ENCODE measurements at places on chromosomes 5 and 9. TPM values are rescaled to one million over a fixed set of nuclear protein-coding genes. Genes with fewer than 3 reads are reported as not detected.

DNA sequence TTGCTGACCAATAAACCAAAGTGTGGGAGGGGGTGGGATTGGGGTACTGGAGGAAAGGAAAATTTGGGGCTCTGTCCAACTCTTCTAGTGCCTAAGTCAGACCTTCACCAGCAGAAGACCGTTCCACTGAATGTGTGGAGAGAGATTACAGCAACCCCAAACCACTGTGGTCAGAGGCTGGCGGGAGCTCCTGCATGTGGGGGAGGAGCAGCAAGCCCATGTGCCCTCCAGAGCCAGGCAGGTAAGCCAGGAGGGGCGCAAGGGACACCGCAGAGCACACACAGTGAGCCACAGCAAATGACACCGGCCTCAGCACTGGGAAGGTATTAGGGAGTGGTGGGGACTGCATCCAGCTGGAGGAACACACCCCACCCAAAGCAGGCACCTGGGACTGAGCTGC, 62.9 kb downstream of the SMIM23 start:
- no peak for DNase-seq

DNA sequence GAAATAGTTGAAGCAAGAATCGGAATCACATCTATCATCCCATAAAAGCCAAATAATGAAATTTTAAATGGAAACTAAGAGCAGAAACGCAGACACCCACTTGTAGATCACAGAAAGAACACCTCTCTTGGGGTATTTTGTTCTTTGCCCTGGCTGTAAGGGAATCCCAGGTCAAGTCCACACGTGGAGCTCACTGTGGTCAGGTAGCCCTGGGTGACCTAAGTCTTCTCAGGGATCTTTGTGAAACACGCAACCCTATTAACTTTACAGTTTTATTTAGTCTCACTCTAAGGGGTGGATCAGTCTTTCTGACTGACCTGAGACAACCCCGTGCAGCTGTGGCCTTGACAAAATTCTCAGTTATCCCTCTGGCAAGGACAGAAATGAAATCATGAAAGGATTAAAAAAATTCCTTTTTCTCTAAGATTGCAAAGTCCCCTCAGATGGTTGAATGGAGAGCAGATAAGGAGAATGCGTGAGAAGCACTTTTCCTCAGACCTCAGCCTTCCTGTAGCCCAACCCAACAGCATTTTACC, 111.6 kb downstream of the NREP start:
- no peak for DNase-seq

Gene ELOVL7
- 0.37 TPM for total RNA-seq

- DNase-seq: peak; percentile 44
These were observed 46.3 kb downstream of the PTCD2 start for GRCh38 chr5:72366324-72366976.

Gene NFIL3
- 44.5 TPM for total RNA-seq

Gene GALNT12
- total RNA-seq: 0.89 TPM

DNA sequence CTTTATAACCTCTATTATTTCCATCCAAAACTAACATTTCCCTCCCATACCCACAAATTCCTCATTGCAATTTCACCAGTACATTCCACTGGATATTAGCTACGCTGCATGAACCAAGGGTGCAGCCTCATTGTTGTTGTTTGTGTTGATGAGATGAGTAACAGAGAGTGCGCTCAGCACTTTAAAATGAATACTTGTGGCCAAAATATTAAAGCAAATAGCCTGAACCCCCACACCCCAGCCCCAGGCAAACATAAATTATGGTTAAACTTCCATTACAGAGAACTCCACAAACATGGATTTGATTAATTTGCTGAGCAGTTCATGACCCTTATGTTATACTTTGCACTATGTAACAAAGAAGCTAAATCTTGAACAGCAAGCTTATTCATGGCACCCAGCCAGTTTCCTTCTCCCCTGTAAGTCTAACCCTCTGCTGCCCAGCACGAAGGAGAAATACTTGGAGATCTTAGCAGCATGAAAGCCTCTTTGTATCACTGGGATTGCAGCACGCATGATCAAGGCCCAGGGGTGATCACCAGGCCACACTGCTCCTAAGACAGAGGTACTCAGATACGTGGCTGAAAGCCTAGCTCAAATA, 205.0 kb downstream of the DOCK8 start:
- DNase-seq: no peak

DNA sequence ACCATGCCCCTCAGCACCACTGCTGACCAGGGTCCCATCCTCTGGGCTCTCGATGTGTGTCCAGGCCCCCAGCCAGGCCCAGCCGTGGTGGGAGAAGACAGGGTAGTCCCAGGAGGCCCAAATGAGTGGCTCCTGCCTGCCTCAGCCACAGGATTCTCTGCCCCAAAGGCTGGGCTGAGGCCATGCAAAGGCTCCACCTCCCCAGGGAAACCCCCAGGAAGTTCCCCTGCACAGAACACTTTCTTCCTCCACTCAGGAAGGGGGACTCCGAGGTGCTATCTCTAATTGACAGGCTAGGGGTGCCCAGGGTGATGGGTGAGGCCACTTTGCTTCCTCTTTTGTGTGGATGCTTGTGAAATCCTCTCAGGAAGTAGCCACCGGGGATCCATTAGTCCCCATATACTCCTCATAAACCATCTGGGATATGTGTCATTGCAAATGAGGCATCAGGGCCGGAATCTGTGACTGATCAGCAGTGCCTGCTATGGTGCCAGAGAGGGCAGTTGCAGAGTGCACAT, 23.1 kb upstream of the TDRD7 start:
- DNase-seq: no peak

Gene FAM151B
- total RNA-seq: 3.4 TPM

- DNase-seq: no peak
These were observed 131.4 kb downstream of the MRPL36 start for GRCh38 chr5:1668141-1668721.

DNA sequence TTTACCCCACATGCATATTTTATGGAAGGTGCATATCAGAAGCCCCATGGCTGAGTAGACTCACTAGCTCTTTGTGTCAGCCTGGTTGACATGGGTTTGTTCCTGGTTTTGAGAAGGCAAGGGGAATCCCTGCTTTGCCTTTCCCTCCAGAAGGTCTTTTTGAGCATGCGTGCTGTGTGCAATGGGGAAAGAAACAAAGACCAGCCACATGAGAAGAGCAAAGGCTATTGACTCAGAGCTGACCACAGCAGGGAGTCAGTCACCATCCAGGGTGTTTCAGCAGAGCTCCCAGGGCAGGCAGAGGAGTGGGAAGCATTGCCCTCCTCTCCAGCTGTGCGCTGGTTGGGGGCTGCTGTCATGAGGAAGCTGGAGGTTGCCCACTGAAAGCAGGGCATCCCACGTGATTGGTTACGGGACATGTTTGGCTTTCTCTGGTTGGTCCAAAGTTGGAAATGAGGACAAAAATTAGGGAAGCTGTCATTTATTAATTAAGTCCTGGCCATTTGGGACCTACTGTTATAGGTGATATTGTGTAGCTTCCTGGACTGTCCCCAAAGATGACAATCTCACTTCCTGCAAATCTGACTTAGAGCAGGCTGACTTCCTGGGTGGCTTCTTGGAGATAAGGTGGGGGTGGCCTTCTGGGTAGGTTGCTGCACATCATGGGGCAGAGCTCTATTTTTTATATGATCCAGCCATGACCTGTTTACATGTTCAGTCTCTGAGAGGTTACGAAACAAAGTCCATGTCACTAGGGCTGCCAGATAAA, 48.9 kb upstream of the TDRD7 start:
- no peak for DNase-seq

Gene CERT1
- 26.1 TPM for total RNA-seq

Gene ECM2
- total RNA-seq: 17.6 TPM

DNA sequence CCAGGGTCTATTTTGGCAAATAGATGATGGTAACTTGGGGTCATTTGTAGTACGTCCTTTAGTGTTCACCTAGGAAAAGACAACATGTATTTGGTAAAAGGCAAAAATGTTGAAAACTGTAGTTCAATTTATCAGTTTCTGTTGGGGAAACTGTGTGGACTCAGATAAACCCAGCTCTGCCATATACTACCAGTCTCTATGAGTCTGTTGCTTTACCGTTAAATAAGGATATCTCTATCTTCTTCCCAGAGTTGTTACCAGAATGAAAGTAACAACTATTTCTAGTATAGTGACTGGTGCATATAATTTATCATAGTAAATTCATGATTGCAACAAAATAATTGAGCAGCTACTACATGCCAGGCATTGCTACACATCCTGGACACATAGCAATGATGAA, 3.8 kb upstream of the IQGAP2 start:
- no peak for DNase-seq

DNA sequence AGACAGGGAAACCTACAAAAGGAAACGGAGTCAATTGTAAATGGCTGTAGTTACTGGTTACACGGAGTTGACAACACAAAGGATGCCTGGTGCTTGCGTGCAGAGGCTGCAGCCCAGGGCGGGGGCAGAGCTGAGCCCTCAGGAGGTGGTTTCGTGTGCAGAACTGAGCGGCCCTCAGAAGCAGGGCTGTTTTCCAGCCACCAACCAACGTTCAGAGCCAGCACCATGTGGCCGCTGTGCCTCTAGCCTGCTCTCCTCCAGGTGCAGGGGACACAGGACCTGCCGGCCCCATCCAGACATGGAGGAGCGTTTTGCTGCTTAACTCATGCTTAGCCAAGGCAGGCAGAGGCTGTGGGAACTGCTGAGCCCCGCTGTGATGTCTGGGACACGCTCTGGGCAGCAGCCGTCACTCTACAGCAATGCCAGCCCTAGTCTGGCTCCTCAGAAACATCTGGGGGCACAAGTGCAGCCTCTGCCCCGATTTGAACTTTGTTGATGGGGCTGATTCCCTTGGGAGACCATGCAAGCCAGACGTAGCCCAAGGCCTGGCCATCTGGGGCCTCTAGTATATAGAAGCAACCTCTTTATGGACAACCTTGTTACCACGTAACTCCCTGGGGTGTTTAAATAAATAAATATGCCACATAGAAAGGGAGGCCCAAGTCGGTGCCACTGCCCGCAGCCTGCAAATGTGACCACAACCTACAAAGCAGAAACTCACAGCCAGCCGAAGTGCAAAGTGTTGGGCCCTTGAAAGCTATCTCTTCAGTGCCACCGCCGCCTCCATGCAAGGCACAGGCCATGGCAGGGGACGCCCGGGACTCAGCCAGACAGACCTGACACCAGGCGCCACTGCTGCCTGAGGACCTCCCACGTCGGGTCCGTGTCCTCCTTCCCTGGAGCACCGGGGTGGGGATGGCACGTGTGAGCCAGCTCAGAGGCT, 42.1 kb downstream of the NKD2 start:
- peak; percentile 79 for DNase-seq

DNA sequence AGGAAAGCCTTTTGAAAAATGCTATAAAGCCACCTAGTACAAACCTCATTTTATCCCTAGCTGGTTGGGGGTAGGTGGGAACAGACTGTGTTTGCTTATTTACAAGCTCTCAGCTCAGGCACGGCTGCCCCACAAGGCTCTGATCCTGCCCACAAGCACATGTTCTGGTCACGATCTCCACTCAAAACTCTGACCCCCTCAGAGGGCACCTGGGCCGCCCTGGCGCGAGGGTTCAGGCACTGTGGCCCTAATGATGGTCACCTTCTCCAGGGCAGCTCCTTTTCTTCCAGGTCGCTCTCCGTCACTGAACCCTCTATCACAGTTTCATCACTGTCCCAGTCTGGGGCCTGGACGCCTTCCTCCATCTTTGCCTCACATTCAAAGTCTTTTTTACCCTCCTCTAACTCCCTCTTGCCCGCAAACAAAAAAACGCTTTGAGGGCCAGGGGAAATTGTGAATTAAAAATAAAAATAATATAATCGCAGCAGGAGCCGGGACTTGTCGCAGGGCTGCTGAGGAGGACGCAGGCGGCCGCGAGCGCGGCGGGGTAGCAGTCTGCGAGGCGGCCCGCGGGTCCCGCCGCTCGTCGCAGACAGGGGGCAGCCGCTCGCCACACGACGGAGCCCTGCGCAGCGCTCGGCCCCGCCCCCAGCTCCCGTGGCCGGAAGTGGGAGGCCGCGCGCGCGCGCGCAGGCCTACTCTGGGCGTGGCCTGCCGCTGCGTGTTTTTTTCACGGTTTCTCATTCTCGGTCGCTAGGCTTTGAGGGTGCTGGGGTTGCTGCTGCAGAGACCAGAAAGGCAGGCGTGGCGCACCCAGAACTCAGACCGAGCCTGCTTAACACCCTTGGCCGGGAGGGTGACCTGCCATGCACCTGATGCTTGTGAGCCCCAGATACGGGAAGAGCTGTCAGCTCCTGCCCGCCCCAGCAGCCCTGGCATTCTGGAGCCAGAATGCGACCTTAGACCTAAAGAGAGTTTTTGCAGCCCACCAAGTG, at the start of gene ANKRD31:
Gene ANKRD31 (minus strand): TSS at position 557 of the 995 bp plus-strand sequence. CDS start 192 bp downstream, at position 365.
- DNase-seq: peak; percentile 88

Gene CYSTM1
- 47.8 TPM for total RNA-seq

Gene SURF1
- total RNA-seq: 54.4 TPM

Gene NTNG2
- 14.6 TPM for total RNA-seq

GRCh38 chr5:171450423-171451331, 31.2 kb downstream of the FGF18 start:
- DNase-seq: peak; percentile 89

- DNase-seq: no peak
These were observed 55.5 kb upstream of the STC2 start for GRCh38 chr5:173383711-173384110.

DNA sequence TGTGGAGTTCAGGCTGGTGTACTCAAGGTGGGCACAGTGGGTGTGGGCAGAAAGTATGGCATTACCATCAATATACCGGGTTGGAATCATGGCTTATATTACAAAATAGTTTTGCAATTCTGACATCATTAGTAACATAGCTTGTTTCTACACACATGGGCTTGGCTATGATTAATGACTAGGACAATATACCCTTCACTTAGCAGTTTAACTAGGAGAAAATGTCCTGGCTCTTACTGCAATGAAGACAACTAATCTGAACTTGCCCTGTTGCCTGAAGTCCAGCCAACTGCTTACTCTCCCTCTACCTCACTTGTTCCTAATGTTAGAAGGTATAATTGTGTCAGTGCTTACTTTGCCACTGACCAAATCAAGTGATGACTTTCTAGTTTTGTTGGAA, 612.5 kb downstream of the EFNA5 start:
- no peak for DNase-seq

- no peak for DNase-seq
These were observed 21.6 kb downstream of the UBAC1 start for GRCh38 chr9:135939351-135940265.

Gene C5orf52
- not detected for total RNA-seq

GRCh38 chr5:94901191-94901979, 282.9 kb downstream of the SLF1 start:
- no peak for DNase-seq

GRCh38 chr5:37738057-37738691, 101.7 kb downstream of the GDNF start:
- DNase-seq: no peak

Gene CHMP5
- total RNA-seq: 56.1 TPM

Gene ORM2
- total RNA-seq: not detected

DNA sequence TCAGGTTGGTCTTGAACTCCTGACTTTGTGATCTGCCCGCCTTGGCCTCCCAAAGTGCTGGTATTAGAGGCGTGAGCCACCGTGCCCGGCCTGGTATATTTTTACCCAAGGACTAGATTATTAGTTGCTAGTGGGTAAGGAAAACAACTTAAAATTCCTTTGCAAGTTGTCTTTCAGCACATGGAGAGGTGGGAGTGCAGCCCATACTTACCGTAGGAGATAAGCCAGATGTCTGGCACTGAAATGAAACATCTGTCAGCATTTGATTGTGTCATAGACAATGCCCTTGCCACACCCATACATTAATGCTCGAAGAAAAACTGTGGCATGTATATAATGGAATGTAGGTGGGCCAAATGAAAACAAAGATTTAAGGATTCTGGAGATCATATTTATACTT, 36.6 kb upstream of the ANKH start:
- DNase-seq: no peak

Gene NKD2
- 8.6 TPM for total RNA-seq
